ENCODE measurements at places on chromosomes 16 and 17. TPM values are rescaled to one million over a fixed set of nuclear protein-coding genes. Genes with fewer than 3 reads are reported as not detected.

The KCNH4 gene
- 0.24 TPM for total RNA-seq

The KLHL36 gene
- 55.8 TPM for total RNA-seq

The ACSM2B gene
- not detected for total RNA-seq

The PTGES3L gene
- 1.8 TPM for total RNA-seq

The TMEM208 gene
- total RNA-seq: 43.1 TPM

The CD300LB gene
- total RNA-seq: not detected

The TBC1D3I gene
- 0.39 TPM for total RNA-seq

The PRAC2 gene
- 8.0 TPM for total RNA-seq

The PRSS33 gene
- 0.44 TPM for total RNA-seq

The KIF2B gene
- total RNA-seq: not detected

The KCNJ2 gene
- 1.1 TPM for total RNA-seq

The C16orf95 gene
- 7.5 TPM for total RNA-seq

Data from WTC11 (cell line).